ENCODE measurements at places on chromosomes 3 and 15. TPM values are rescaled to one million over a fixed set of nuclear protein-coding genes. Genes with fewer than 3 reads are reported as not detected.

Gene TNK2
- total RNA-seq, result 116 TPM

Gene ALPK3
- 0.43 TPM for total RNA-seq

DNA sequence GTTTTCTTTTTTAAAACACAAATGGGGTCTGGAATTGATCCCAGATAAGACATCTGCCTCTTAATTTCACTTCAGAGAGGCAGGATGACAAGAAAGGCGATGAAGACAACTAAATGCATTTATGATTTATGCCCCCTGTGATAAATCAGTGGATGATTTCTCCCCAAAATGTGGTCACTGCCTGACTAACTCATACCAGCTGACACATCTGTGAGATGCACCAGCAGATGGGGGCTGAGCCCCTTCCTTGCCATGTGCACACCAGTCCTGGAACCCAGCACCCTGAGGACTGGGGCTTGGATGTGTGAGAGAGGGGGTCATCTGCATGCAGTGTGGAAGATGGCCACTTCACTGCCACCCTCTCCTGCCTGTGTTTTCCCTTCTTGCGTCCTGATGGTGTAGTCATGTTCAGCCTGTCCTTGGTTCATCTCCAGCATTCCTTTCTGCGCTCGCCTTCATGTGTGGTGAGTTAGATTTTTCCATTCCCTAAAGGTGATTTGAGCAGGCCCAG, 264.3 kb downstream of the LRTM1 start:
- no peaks in the 10 kb centered on the region for H3K36me3 ChIP-seq
- H3K27ac ChIP-seq, result no peak overlapping the region
- no peaks in the 10 kb centered on the region for H3K4me1 ChIP-seq
- DNase-seq, result no peak
- H3K4me3 ChIP-seq, result no peak overlapping the region
- no peaks in the 10 kb centered on the region for H3K27me3 ChIP-seq

DNA sequence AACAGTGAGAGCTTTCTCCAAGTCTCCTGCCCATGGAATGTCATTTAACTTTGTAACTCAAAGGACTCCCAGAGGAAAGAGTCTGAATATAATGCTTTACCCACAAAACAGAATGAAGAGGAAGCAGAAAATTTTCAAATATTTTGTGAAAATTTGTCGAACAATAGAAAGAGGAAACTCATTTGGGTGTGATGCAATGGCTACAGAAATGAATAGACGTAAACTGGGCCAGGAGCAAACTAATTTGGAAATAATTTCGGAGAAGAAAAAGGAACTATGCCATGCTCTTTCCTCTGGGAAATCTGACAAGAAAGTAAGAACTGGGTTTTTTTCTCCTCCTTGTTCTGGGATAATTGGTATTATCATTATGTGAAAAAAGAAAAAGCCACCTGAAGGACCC, 11.2 kb upstream of the SUMF1 start:
- no peaks in the 10 kb centered on the region for H3K36me3 ChIP-seq
- no peak for DNase-seq
- peaks cover 10% of the 10 kb centered on the region for H3K4me1 ChIP-seq
- H3K27me3 ChIP-seq, result peaks cover 10% of the 10 kb centered on the region

GRCh38 chr3:170226426-170226960, 4.3 kb downstream of the PRKCI start:
- H3K27ac ChIP-seq, result no peak overlapping the region
- no peak for DNase-seq
- H3K36me3 ChIP-seq, result no peaks in the 10 kb centered on the region
- no peaks in the 10 kb centered on the region for H3K27me3 ChIP-seq

DNA sequence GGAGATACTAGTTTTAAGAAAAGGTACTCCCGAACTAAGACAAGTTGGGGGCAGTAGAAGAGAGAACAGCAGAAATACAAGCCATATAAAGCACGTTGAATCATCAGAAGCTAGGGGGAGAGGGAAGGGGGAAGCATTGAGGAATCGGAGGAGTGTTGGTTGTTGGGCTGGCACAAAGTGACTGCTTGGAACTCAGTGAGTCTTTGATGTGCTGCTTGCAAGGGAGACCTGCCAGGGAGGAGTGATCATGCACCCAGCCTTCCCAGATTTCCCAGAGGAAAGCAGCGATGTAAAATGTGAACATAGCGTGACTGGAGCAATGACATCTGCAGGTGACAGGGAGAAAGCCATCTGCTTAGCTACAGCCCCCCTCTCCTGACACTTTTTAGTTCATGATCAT, 192.4 kb upstream of the IL12A start:
- no peak overlapping the region for H3K4me3 ChIP-seq
- peaks cover 3% of the 10 kb centered on the region for H3K27me3 ChIP-seq
- H3K4me1 ChIP-seq, result no peaks in the 10 kb centered on the region
- no peaks in the 10 kb centered on the region for H3K36me3 ChIP-seq
- no peak overlapping the region for H3K27ac ChIP-seq
- no peak for DNase-seq

DNA sequence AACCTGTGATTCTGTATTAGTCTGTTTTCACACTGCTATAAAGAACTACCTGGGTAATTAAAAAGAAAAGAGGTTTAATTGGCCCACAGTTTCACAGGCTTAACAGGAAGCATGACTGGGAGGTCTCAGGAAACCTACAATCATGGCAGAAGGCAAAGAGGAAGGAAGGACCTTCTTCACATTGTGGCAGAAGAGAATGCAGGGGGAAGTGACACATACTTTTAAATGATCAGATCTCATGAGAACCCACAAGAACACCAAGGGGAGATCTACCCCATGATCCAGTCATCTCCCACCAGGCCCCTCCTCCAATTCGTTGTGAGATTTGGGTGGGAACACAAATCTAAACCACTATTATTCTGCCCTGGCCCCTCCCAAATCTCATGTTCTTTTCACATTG, 6.1 kb downstream of the ZKSCAN7 start:
- H3K27ac ChIP-seq, result no peak overlapping the region
- H3K27me3 ChIP-seq, result no peaks in the 10 kb centered on the region
- peaks cover 31% of the 10 kb centered on the region for H3K36me3 ChIP-seq
- peaks cover 16% of the 10 kb centered on the region for H3K4me1 ChIP-seq
- H3K4me3 ChIP-seq, result no peak overlapping the region

GRCh38 chr15:49151831-49152230, 3.6 kb downstream of the COPS2 start:
- no peak for DNase-seq
- H3K4me1 ChIP-seq, result peaks cover 35% of the 10 kb centered on the region
- no peak overlapping the region for H3K4me3 ChIP-seq
- no peak overlapping the region for H3K27ac ChIP-seq
- H3K36me3 ChIP-seq, result peaks cover 5% of the 10 kb centered on the region

- H3K36me3 ChIP-seq, result no peaks in the 10 kb centered on the region
- no peak for DNase-seq
- H3K27me3 ChIP-seq, result no peaks in the 10 kb centered on the region
Observed at GRCh38 chr15:86268558-86268957, 188.9 kb downstream of the AGBL1 start.

GRCh38 chr3:39808467-39809180, 785 bp upstream of the MYRIP start:
- H3K4me1 ChIP-seq, result peaks cover 14% of the 10 kb centered on the region
- H3K27me3 ChIP-seq, result peaks cover 66% of the 10 kb centered on the region
- H3K4me3 ChIP-seq, result peak overlapping the region; percentile 58
- peaks cover 16% of the 10 kb centered on the region for H3K36me3 ChIP-seq
- H3K27ac ChIP-seq, result no peak overlapping the region

Measured in natural killer cell treated with Interleukin-12 subunit alpha and Interleukin-12 subunit beta and Interleukin-15 and Interleukin-18, amount 100 ng/mL, for 72 hours (primary cell).